ENCODE measurements at places on chromosomes 12 and 14.

DNA sequence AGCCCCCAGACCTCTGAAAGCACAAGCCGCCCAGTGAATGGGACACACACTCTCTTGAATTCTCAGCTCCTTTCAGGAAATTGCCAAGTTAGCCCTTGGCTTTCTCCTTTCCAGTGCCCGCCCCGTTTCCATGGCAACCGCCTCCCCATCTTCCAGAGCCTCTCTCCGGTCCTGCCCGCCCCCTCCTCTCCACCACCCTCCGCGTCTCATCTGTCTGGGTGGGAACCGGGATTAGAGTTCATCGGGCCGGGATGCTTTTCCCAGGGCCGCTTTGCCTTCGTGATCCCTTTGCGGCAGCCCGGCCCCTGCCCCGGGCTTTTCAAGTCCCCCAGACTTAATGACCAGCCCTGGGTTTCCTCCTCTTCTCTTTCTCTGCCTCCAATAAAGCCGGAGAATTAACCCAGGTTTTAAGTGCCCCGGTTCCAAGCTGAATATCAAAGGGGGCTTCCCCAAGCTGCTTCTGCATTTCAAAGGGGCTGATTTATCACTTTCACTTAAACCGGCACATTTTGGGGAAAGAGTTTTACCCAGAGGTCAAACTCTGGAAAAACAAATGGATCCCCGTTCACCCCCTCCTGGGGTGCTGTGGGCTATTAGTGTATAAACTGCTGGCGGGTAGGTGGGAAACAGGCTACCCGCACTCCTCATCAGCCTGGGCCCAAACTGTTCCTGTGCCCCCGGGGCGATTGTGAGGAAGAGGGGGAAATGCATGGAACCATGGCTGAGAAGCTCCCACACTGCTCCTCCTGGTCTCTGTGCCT, 101.7 kb downstream of the ZFP36L1 start:
- no peak for DNase-seq

- no peak for DNase-seq
Measured at GRCh38 chr14:76770521-76771436, 9.5 kb downstream of the VASH1 start.

GRCh38 chr12:44763021-44763420, 113.1 kb downstream of the NELL2 start:
- no peak for DNase-seq

DNA sequence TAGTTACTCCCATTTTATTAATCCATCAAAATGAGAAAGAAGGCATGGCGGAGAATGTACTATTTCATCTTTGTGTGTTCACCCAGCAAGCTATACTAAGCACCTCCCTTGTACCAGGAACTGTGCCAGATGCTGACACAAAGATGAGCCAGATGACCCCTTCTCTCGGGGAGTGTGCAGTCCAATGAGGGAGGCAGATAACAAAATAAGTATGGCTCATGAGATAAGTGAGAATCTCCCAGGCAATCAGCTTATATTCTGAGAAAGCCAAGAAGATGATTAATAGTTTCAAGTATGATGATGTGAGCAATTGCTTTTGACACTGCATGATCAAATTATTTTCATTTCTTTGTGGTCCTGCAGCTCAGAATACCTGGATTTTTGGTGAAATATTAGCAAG, 1.3 kb upstream of the TMEM233 start:
- no peak for DNase-seq

DNA sequence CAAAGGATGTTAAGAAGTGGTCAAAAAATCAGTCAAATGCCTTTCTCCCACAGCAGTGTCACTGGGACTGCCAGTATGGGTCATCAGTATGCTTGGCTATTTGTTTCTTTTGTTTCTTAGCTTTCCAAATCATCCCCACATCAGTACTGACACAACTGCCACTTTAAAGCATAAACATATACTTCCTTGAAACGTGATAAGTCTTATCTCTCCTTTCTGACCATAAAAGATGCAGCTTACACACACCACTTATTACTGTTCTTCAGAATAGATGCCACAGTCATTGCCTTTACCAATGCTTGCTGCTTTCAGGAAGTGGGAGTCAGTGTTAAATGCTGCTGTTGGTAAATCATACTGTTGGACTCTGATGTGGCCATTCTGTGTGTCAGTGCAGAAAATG, 18.6 kb upstream of the GARIN2 start:
- no peak for DNase-seq

- DNase-seq: no peak
Measured at GRCh38 chr12:128426511-128426910, 159.5 kb downstream of the TMEM132C start.

DNA sequence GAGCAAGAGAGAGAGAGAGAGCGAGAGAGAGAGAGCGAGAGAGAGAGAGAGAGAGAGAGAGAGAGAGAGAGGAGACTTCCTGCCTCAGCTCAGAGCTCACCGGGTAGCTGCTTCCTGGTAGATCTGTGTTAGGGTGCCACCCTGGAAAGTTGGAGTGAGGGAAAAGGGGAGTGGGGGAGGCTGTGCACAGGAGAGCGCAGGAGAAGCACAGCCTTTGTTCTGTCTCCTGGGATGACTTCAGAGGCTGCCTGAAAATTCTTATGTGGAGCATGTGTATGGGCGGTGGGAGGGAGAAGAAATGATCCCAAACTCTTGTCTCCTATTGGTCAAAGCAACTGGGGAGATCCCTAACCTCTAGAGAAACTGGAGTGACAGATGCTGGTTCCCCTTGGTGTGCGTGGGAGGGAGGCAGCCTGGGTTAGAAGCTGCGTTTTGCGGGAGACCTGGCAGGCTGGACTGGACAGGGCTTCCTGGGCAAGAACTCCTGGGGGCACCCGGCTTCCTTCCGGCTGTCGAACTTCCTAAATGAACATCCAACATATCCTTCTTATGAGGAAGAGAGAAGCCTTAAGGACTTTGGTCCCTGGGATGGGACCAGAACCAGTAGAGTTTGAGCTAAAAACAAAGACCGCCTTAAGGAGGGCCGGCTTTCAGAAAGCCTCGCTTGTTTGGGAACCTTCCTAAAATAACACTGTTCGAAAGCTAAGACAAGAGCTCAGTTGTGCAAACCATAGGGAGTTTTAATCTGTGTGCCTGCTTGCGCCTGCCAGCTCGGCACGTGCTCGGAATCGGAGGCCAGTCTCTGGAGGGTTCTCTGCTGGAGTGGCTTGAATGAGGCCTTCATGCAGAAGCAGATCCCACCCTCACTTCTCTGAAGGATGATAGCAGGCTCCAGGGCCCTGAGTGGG, 30.4 kb upstream of the BEGAIN start:
- DNase-seq: no peak

DNA sequence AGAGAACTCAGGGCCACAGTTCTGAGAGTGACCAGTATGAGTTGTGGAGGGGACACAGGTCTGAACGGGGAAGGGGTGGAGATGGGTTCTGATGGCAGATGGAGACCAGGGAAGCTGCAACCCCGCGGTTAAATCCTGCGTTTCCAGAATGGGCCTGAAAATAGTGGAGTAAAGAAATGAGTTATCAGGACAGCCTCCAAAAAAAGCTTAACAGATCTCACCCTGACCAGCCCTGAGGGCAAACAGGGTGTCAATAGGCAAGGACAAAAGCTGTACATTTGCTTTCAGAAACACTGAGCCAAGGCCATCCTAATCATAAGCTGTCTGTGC, 555 bp upstream of the RTN1 start:
- no peak for DNase-seq

- DNase-seq: no peak
Measured at GRCh38 chr14:27320261-27320660, 722.4 kb upstream of the NOVA1 start.

DNA sequence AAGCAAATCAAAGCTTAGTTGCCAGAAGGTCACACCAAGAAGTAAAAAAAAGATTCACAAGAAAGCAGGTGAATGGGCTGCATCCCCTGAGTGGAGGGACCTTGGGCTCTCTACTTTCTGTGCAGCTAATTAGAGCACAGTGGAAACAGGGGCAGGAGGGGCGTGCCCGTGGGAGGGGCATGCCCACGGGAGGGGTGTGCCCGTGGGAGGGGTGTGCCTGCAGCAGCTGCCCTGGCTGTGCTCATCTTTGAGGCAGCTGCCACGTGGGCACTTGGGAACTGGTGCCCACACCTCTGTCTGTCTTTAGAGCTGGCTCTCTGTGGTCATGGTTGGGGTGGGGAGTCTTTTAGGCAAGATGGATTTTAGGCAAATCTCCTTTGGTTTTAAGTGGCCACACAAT, 60.0 kb downstream of the EML1 start:
- DNase-seq: no peak

Data from endothelial cell (in vitro differentiated cells).